ENCODE measurements at places on chromosomes 5 and 9. TPM values are rescaled to one million over a fixed set of nuclear protein-coding genes. Genes with fewer than 3 reads are reported as not detected.

Gene BASP1
- 106 TPM for total RNA-seq

Gene TMEM171
- total RNA-seq: 2.8 TPM

Gene SEMA5A
- 1.6 TPM for total RNA-seq

Gene LSM11
- 3.0 TPM for total RNA-seq

Gene ARL14EPL
- not detected for total RNA-seq

Gene CD14
- not detected for total RNA-seq

Gene TMEM215
- not detected for total RNA-seq

Gene ENC1
- total RNA-seq: 90.5 TPM

Gene LCN2
- total RNA-seq: 106 TPM

Gene SYK
- total RNA-seq: 15.7 TPM

Gene LCP2
- not detected for total RNA-seq

Gene MAMDC2
- 6.6 TPM for total RNA-seq

Gene SAXO1
- not detected for total RNA-seq

Gene RASGRF2
- total RNA-seq: 2.6 TPM

Gene LVRN
- 0.58 TPM for total RNA-seq

Gene SMIM33
- total RNA-seq: not detected

Gene HARS1
- total RNA-seq: 123 TPM

Gene ST8SIA4
- 0.72 TPM for total RNA-seq

Gene GRXCR2
- not detected for total RNA-seq

Gene TRIM36
- 4.8 TPM for total RNA-seq

Gene SPATA31C1
- total RNA-seq: 0.14 TPM

Gene SPINK6
- total RNA-seq: not detected

Measured in epithelial cell of proximal tubule (primary cell).